ENCODE measurements at places on chromosomes 2 and 18. TPM values are rescaled to one million over a fixed set of nuclear protein-coding genes. Genes with fewer than 3 reads are reported as not detected.

Gene ARPC2
- 566 TPM for total RNA-seq

Gene NDUFAF7
- total RNA-seq = 12.4 TPM

Gene PTRHD1
- total RNA-seq = 34.9 TPM

Gene KRTCAP3
- total RNA-seq = not detected

Gene ABCG8
- not detected for total RNA-seq

Gene ICA1L
- total RNA-seq = 2.0 TPM

Gene CCDC121
- 2.6 TPM for total RNA-seq

Gene CYRIA
- total RNA-seq = 31.4 TPM

Gene RIT2
- total RNA-seq = not detected

Gene SERPINB4
- total RNA-seq = not detected
